GM18507 (cell line): ENCODE measurements at places on chromosomes 6 and 20.

DNA sequence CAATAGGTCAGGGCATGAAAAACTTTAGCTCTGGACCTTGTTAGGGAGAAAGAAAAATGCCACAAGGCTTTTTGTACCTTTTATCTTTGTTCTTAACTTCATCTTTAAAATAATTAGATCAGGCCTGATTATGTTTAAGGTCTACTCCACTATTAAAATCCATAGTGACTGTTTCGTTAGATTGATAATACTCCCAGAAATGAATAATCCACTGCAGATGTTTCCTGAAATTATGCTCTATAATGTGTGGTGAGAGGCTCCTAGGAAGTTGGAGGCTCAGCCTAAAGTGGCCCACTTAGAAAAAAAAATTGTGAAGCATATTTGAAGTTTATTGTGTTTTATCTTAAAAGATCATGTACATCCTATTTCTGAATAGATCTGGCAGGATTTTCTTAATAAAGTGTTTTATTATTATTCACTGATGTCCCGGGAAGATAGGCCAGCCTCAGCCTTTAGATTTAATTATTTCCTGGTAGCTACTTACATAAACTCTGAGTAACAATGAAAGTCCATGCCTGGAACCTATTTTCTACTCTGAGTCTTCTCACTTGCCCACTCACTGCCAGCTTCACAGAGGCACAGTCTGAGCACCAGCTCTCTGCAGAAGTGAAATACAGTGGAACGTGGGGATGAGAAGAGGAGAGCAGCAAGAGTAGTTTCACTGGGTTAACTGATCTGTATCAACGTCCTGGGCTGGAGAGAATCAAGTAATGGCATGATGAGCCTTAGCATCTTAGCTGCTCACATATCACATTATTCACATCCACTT lies 126.8 kb upstream of the TMEM170B start:
- DNase-seq, result no peak

DNA sequence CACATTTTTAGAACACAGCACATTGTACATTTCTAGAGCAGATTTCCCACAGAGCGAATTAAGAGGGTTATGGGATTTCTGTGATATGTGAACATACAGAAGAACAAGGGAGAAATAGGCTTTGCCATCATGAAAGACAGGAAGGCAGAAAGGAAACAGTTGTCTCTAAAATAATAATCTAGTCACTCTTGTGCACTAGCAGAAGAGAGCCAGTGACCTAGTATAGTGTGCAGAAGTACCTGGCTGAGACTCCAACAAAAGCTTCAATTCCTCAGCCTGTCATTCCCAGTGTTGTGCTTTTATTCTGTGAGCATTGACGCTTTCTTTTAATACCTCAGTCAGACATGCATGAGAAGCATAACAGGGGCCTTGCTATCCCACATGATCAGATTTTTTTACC lies 17.8 kb upstream of the DCBLD1 start:
- no peak for DNase-seq

DNA sequence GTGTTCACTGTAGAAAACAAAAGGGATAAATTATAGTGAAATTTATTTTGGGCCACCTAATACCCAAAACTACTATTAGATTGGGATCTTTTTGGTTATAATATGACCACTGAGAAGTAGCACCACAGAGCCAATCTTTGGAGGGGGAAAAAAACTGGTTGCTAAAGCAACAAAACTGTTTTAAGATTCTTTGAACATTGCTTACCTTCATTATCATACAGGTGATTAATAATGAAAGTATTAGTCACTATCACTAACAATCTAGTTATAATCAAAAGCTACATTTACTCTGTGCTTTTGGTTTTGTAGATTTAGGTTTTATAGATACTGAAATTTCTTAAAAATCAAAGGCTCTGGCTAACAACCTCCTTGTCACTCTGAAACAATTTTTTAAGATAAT lies 31.7 kb downstream of the STX7 start:
- no peak for DNase-seq

GRCh38 chr6:130252527-130253237 lies 29.9 kb upstream of the SAMD3 start:
- no peak for DNase-seq

DNA sequence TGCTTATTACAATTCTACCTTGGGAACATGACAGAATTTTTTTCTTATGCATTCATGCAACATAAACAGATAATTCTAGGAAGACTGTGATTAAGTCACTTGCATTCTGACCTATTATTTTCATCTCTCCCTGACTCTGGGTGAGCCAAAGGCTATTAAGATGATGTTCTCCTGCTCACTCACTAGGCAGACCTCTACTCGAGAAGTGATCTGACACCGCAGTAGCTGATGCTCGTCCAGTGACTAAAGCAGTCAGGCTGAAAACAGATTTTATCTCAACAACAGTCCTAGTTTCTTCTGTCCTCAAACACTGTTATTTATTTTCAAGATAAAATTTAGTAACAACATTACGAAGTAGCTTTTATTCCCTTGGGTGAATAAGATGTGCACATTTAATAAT lies 17.3 kb downstream of the NAA20 start:
- no peak for DNase-seq

GRCh38 chr20:14947946-14948345 lies 610.5 kb upstream of the FLRT3 start:
- no peak for DNase-seq

- DNase-seq, result no peak
These were observed 29.9 kb downstream of the NFATC2 start for GRCh38 chr20:51512645-51513044.

DNA sequence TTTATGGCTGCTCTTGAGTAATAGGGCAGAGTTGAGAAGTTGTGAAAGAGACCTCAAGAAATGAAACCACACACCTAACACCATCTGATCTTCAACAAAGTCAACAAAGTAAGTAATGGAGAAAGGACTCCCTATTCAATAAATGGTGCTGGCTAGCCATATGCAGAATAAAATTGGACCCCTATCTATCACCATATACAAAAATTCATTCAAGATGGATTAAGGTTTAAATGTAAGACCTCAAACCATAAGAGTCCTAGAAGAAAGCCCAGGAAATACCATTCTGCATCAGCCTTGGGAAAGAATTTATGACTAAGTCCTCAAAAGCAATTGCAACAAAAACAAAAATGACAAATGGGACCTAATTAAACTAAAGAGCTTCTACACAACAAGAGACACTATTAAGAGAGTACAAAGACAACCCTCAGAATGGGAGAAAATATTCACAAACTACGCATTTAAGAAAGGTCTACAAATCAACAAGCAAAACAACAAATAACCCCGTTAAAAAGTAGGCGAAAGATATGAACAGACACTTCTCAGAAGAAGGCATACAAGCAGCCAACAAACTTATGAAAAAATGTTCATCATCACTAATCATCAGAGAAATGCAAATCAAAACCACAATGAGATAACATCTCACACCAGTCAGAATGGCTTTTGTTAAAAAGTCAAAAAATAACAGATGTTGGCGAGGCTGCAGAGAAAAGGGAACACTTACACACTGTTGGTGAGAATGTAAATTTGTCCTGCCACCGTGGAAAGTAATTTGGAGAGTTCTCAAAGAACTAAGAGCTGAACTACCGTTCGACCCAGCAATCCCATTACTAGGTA lies 4.0 kb downstream of the MAP3K5 start:
- DNase-seq, result no peak

DNA sequence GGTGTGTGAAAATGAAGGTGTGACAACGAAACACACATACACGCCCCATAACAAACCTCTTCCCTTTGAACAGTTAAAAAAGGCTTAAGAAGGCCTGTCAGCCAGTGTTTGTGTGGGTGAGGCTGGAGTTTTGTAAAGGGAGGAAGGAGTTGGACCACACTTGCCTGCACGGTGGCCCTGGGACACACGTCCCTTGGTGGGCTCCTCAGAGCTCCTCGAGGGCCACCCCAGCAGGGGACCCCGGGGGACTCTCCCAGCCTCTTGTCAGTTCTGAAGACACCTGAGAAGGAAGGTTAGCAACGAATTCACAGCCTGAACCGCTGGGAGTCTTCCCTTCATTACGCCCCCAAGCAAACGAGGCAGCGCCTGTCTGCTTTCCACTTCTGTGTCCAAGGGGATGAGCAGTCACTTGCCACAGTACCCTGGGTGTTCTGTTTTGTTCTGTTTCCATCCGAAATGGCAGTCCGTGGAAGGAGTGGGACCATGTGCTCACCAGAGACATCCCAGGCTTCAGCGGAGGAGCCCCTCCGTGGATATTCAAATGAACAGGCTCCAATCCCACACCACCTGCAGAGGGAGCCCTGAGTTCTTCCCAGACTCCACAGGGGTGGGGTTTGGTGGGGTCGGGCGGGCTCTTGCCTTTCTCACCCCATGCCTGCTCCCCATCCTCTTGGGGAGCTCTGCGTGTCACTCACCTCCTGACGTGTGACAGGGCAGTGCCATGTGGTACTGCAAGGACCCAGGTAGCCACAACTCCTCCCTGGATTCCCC lies 68.6 kb downstream of the NRN1 start:
- DNase-seq, result no peak

DNA sequence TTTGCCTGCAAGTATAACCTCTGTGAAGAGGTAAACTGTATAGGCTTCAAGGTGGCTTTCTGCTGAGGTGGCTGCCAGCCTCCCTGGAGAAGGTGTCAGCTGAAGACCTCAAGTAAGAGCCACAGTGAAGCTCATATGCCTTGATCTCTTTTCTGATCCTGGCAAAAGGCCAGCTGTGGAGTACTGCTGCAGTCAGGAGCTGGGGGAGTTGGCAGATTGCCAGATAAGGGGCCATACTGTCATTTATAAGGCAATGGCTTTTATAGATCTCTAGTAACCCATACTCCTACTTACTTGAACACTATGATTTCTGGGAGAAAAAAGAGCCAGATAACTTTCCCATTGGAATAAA lies 8.8 kb upstream of the CEP85L start:
- DNase-seq, result no peak

DNA sequence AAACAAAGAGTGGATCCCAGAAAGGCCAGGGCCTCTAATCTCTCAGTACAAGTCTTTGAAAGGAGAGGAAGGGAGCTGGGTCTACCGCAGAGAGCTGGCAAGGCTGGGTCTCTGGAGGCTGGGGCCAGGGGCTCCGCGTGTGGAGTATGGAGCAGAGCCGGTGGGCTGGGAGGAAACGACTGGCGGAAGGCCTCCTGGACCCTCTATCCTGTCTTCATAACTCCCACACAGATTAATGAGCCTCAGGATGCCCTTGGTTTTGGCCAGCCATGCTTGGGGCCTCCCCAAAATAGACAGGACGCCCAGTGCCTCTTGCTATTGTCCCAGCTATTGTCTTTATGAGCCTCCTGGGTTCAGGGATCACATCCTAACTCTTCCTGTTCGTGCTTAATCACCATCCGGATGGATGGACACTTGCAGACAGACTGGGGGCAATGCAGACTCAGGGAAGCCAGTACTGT lies 306.4 kb downstream of the DHX35 start:
- DNase-seq, result no peak

- DNase-seq, result no peak
These were observed 10.1 kb upstream of the SSR1 start for GRCh38 chr6:7323074-7323473.

- DNase-seq, result no peak
These were observed 312.4 kb downstream of the PHF3 start for GRCh38 chr6:63947792-63948529.

- no peak for DNase-seq
These were observed 4.9 kb downstream of the TOMM34 start for GRCh38 chr20:44955270-44955669.

- no peak for DNase-seq
These were observed 11.2 kb downstream of the GNAS-AS1 start for GRCh38 chr20:58839474-58839874.

DNA sequence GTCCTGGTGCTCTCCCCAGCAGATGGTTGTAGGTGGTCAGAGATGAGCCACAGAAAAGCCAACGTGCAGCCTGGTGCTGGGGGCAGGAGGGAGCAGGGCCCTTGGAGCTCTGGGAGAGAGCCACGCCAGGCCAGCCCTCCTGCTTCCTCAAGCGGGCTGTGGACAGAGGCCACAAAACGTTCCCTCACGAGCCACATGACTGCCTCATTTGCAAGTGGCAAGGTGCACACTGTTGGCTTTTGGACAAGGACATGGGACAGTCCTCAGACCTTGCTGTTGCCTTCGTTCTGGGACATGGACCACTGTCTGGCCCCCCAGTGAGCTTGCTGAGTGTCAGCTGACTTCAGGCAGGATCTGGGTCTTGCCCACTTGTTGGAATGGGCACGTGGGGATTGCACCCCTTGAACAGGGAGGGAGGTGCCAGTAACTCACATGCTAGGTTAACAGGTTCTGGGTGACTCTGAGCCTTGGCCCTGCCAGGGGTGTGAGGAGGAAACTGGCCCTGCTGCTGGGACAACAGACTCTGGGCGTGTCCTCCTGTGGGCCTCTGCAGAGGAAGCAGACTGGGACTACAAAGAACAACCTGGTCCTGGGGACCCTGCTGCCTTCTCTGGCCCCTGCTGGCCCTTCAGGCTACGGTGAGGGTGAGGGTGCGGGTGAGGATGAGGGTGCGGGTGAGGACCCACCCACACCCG lies 2.6 kb downstream of the SLCO4A1 start:
- DNase-seq, result no peak

GRCh38 chr6:158567152-158567551 lies 7.3 kb downstream of the TMEM181 start:
- DNase-seq, result no peak

DNA sequence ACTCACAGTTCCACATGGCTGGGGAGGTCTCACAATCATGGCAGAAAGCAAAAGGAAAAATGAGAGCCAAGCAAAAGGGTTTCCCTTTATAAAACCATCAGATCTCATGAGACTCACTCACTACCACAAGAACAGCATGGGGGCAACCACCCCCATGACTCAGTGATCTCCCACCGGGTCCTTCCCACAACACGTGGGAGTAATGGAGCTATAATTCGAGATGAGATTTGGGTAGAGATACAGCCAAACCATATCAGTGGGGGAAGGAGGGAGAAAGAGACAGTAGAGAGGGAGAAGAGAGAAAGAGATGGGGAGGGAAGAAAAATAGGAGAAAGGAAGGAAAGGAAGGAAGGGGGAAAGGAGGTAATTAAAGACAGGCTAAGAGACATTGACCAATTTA lies 30.1 kb downstream of the GMDS start:
- no peak for DNase-seq

DNA sequence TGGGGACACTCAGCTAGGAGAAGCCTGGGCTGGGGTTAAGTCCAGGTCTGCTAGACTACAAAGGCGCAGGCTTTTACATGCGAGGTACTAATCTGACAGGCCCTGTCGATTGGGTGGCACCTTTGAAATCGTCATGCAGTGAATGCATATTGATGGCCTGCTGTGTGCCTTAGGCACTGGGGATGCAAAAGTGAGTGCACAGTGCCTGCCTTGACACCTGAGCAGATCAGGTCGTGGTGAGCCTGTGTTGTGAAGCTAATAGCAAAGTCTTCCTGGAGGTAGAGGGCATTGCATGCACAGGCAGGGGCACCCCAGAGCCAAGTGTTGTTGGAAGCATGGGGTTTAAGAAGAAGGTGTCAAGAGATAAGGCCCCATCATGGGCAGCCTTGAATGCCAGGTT lies 16.9 kb downstream of the LRRC1 start:
- DNase-seq, result no peak
